NCI-H1930 (cell line): ENCODE measurements at places on chromosomes 16 and 17.
A peak's percentile ranks its signal among the peaks of the same experiment; 100 is the strongest.

GRCh38 chr16:88651989-88652761 lies 1.3 kb upstream of the CYBA start:
- DNase-seq: no peak

- no peak for DNase-seq
These were observed 56.9 kb upstream of the TEKT3 start for GRCh38 chr17:15398291-15398690.

DNA sequence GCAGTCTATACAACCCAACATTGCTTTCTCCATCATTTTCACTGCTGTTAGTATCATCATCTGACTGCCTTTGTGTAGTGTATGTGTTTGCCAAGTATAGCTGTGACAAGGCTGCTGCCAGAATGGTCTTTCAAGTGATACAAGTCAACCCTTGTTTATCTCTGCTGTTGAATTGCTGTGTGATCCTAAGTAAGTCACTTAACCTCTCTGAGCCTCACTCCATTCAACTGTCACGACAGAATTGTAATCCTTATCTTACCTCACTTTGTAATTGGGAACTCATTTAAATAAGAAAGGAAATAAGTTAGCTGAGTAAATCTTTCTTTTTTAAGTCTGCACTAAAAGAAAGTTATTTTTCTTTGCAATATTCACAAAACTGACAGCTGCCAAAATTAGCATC lies 340.6 kb downstream of the CA10 start:
- no peak for DNase-seq

DNA sequence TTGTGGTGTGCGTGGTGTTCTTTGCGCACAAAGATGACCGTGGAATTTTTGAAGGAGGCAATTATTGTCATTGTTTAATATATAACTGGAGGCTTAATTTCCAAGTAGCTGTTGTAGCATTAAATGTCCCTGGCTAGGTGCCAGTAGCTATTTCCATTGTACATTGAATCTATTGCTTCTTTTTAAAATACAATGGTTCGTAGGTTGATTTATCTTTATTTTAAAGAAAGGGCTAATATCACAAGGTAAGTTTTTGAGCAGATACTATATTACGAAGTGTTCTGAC lies 127.1 kb downstream of the RPTOR start:
- no peak for DNase-seq

DNA sequence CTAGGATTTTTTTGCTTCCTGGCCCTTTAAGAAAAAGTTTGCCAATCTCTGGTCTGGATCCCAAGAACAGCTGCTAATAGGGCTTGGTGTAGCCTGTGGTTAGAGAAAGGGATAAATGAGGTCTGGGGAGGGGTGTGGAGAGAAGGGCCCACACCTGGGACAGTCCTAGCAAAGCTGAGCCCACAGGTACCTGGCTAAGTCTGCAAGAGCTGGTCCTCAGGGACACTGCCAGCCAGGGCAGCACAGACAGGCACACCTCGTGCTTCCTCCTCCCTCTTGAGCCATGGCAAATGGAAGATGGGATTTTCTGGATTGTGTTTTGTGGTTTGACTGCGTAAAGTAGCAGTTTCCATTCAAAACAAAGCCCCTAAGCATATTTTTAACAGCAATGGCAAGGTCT lies 217.5 kb downstream of the SOX9 start:
- DNase-seq: no peak

DNA sequence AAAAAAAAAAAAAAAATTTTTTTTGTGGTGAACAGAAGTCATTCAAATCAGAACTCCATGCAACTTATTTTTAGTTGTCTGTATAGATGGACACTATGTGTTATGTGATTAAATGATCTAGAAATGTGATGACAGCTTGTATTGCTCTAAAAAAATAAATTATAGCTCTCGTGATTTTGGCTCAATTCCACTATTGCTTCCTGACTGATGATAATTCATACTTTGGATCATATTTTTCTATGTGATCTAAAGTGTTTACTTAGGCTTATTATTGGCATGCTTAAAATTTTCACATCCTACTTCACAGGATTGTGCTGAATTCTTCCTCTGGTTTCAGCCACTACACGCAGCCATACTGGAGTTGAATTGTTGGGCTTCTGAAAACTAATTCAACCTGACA lies 76.8 kb downstream of the RPGRIP1L start:
- no peak for DNase-seq

- DNase-seq: no peak
These were observed 20.4 kb upstream of the TMEM98 start for GRCh38 chr17:32907583-32907982.

DNA sequence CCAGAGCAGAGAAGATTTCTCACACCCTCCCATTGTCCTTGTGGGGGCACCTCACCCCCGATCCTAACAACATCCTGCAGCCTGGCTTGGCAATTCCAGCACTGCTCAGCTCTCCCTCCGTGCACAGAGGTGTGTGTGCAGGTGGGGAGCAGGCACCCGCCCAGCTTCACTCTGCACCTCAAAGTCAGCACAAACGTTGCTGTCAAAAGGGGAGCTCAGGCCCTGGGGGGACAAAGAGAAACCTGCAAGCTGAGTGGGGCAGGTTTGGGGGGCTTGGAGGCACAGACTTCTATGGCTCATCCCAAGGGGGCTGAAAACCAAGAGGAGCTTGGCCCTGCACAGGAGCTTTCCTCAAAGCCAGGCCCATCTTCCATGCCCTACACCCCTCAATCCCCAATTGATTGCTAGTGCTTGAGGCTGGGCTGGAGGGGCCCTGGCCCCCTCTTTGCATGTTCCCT lies 231.9 kb upstream of the TNRC6C start:
- no peak for DNase-seq

DNA sequence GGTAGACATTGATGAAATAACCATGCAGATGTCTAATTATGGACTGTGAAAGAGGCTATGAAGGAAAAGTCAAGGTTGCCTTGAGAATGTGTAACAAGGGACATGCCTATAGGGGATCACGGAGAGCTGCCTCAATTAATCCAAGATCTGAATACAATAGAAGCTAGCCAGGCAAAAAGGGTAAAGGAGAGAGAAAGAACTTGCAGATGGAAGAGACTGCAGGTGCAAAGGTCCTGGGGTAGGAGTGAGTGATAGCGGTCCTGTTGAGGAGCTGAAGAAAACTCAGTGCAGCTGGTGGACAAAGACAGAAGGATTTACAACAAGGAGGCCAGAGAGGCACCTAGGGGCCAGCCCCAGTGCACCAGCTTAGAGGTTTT lies 15.9 kb upstream of the TNS4 start:
- DNase-seq: no peak

DNA sequence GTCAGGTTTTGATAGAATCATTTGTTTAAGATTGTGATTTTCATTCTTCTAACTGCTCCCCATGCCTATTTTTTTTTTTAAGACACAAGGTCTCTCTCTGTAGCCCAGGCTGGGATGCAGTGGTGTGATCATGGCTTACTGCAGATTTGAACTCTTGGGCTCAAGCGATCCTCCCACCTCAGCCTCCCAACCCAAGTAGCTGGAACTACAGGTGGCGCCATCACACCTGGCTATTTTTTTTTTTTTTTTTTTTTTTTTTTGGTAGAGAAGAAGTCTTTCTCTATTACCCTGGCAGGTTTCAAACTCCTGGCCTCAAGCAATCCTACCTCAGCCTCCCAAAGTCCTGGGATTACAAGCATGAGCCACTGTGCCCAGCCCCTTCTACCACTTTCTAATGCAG lies 223.3 kb downstream of the CBLN1 start:
- no peak for DNase-seq

- no peak for DNase-seq
These were observed 25.9 kb downstream of the PITPNM3 start for GRCh38 chr17:6530324-6530920.

- DNase-seq: no peak
These were observed 105.1 kb upstream of the TOX3 start for GRCh38 chr16:52652033-52652432.

DNA sequence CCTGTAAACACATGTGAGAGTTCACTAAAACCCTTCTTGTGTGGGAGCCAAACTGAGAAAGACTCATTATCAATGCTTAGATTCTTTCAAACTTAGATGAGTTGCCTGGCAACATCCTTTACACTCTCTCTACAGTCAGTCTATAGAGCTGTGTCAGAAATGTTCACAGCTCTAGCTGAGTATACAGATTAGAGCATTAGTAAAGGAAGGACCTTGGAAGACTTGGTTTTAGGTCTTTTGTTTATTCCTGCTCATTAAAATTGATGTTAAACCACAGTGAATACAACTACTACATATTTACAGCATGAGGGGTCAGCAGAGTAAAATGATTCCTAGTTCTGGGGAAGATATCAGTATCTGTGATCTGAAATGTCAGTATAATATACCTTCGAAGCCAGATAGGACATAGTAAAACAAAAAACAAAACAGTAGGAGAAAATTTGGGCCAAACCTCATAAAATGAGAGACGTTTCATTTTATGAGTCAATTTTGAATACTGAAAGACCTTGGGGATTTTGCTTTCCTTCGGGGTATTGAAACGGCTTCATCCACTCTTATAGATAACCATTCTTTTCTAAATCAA lies 186.0 kb downstream of the TANC2 start:
- no peak for DNase-seq

GRCh38 chr17:55742272-55743102 lies 8.4 kb upstream of the PCTP start:
- no peak for DNase-seq

- no peak for DNase-seq
These were observed 51.1 kb downstream of the ZNF778 start for GRCh38 chr16:89268585-89268984.

DNA sequence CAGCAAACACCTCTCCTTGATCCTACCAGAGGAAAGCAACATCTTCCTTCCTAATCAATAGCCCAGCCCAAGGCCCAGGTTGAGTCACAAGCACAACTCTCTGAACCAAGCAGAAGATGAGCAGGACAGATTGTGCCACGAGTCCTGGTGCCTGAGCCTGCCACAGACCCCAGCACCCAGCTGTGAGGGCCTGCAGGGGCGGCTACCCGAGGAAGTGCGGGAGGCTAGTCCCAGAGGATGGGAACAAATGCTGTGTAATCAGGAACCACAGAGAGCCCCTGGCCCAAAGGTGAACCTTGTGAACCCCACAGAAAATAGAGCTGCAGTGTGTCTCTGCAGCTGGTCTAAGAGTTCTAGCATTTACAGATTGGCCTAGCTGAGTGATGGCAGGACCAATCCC lies 126.8 kb upstream of the HSBP1 start:
- DNase-seq: no peak

DNA sequence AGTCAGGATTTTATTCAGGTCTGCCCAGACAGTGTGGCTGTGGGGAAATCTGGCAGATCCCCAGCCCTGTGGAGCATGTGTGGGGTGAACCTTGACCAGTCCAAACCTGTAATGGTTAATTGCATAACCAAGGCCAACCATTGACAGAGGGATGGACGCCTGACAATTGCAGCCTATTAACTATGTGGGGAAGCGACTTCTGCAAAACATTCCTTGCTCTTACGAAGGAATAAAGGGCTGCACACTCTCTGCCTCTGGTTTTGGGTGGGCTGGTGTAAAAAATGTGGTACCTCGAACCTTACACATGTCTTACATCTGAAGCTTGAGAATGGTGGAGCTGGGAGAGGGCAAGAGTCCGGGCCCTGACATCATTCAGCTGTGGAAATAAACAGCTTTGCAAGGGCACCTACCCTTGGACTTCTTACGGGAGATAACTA lies 35.8 kb downstream of the MAF start:
- no peak for DNase-seq

GRCh38 chr17:64500862-64501765 lies 4.3 kb upstream of the POLG2 start:
- no peak for DNase-seq

DNA sequence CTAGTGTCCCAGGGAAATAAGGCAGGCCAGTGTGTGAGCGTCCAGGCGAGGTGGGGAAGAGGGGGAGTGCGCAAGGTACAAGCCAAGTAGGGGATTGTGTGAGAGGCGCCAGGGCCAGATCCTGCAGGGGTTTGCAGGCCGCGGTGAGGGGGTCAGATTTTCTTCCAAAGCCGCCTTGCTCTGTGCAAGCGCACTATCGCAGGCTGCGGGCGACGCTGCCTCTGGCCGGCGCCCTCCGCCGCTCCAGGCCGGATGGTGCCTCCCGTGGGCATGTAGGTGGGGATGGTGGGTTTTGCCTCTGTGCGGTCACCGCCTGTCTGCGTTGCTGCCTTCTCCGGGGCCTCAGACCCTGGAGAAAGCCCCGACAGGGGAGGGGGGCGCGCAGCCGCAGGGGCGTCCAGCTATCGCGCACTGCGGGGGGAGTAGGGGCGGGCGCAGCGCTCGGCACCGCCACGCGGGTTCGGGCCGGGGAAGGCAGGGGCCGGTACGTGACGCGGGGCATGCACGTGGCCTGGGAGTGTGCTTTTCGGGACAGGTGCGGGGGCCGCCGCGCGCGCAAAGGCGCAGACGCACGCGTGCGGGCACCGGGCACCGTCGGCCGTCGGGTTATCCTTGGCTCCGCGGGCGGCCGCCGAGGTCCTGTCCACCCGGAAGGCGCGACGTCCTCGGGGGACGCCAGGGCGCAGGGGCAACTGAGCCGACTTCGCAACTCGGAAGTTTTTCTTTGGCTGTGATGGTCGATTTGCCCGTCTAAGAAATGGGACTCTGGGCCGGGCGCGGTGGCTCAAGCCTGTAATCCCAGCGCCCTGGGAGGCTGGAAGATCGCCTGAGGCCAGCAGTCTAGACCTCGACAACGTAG lies 1.1 kb upstream of the HAPSTR1 start:
- peak; percentile 28 for DNase-seq

- no peak for DNase-seq
These were observed 49.7 kb downstream of the MARF1 start for GRCh38 chr16:15593235-15593634.

GRCh38 chr16:82236875-82237274 lies 66.9 kb upstream of the MPHOSPH6 start:
- no peak for DNase-seq

- no peak for DNase-seq
These were observed 11.3 kb downstream of the NUBP1 start for GRCh38 chr16:10754941-10755340.

DNA sequence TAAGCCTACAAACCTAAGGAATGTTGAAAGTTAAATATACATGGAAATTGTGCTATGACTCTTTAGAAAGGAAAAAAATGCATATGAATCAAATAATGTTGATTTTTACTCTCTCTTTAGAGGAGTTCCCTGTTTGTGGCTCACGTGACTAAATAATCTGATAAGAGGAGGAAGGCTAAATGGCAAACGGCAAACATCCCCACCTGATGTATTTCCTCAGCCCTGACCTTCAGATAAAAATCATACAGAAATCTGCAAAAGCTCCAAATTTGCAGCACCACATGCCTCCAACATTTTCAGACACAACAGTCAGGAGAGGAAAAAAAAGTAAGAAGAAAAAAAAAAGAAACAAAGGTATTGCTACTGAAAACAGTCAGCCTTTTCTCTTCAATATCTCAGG lies 423.0 kb upstream of the PSMD7 start:
- no peak for DNase-seq
